Right renal cortex interstitium (tissue), 3 donors: ENCODE measurements at places on chromosomes 4 and X. TPM values are rescaled to one million over a fixed set of nuclear protein-coding genes. Genes with fewer than 3 reads are reported as not detected.

GRCh38 chr4:51853027-51853682 is 10.2 kb downstream of the DCUN1D4 start:
- no peak for DNase-seq

DNA sequence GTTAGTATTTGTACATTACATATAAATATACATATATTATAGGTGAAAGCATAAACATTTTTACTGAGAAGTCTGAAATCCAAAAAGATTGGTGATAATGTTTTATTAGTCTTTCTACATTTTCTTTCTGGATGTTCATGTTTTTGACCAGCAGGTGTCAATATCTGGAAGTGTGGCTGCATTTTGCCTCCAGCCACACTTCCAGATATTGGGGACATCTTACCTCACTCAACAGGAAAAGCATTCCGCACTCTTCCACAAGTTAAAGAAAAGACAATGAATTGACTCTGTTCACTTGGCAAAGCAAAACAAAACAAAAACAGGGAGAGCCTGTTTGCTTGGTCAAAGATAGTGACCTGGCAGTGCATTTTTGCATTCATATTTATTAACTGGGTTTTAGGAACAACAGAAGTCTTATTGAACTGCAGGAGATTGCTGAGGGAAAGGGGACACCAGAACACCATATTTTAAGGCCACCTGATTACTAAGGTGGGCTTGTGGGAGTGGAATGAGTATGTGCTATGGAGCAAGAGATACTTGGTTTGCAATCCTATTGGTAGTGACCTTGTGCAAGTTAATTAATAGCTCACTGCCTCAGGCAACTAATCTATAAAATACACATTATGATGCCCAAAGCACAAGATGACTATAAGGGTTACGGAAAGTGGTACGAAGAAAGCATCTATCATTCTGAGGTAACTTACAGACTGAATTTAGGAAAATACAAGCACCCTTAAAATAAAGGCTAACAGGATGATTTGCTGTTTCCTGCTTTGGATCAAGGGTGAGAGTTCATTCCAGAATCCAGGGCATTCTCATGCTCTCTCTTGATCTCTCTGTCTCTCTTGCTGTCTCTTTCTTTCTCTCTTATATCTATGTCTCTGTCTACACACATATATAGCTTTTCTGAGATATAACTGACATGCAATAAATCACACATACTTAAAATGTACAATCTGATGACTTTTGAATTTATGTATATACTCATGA is 389.9 kb upstream of the EMCN start:
- DNase-seq: no peak

Gene STK32B
- 9.3 TPM for polyA plus RNA-seq

Gene IL2
- polyA plus RNA-seq: not detected

Gene CPZ
- 17.1 TPM for polyA plus RNA-seq
